ENCODE measurements at places on chromosomes 7 and 10.

DNA sequence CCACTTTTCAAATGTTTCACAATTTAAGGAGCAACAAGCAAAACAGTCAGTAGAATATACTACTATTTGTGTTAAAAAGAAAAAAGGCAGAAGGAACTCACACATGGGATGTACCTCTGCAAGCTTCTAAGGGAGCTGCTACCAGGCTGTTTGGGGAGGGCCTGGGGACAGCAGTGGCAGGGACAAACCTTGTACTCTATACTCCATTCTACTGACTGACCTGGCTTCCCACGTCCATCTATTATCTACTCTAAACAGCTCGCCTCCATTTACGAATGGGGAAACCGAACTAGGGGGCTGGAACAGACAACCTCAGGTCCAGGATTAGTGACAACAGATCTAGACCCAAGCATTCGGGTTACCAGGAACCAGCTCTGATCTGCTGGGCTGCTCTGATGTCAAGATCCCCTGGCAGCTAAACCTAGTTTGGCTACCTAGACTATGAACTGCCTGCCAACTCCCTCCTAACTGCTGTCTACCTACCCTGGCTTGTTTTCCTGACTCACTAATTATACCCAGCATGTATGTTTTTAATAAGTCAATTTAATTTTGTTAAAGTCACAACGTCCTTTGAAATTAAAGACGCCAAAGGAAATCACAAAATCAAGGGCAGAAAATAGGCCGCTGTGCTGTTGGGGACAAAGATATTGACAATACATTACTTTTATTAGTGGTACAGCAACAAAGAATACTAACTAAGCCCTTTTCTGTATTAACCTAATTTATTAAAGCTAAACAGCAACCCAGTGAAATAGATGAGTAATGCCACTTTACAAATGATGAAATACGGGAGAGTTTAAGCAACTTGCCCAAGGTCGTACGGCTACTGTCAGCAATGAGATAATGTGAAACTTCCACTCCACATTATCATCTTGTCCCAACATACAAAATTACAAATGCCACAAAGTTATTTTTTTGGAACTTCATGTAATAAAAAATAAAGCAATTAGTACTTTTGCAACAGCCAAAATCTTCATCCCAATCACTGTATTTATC is 5.3 kb downstream of the PSAP start:
- DNase-seq, result no peak

GRCh38 chr10:114623661-114624294 is 34.3 kb downstream of the ABLIM1 start:
- DNase-seq, result no peak

GRCh38 chr7:100163006-100163531 is 4.5 kb upstream of the TRAPPC14 start:
- no peak for DNase-seq

GRCh38 chr10:100509241-100509840 is 10.3 kb downstream of the SEC31B start:
- no peak for DNase-seq

DNA sequence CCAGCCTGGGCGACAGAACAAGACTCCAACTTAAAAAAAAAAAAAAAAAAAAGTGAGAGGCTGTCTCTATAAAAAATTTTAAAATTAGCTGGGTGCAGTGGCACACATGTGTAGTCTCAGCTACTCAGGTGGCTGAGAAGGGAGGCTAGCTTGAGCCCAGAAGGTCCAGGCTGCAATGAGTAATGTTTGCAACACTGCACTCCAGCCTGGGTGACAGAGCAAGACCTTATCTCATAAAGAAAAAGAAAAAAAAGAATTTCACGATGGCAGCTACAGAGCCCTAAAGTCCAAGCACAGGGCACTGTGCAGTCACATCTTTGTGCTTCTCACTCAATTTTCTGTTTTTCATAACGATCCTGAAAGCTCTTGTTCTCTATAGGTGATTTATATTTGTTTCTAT is 209.5 kb upstream of the KCTD7 start:
- DNase-seq, result peak; percentile 51

- peak; percentile 58 for DNase-seq
Observed at GRCh38 chr7:27709137-27710075, 30.6 kb upstream of the TAX1BP1 start.

DNA sequence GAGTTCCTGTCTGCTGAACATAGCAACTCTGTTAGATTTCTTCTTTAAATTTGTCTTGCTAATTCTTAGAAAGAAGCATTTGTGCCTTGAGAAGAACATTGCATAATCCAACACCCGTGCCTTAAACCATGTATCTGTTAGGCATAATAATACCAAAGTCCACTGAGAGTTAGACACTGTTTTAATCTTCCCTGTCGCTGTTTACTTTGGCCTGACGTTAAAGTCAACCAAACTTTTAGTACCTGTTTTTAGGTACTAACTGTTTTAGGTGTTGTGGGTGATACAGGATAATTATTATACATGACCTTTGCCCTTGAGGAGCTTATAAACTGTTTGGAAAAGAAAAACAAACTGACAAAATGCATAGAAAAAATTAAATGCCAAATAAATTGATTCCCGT is 43.6 kb downstream of the KLHDC10 start:
- no peak for DNase-seq

DNA sequence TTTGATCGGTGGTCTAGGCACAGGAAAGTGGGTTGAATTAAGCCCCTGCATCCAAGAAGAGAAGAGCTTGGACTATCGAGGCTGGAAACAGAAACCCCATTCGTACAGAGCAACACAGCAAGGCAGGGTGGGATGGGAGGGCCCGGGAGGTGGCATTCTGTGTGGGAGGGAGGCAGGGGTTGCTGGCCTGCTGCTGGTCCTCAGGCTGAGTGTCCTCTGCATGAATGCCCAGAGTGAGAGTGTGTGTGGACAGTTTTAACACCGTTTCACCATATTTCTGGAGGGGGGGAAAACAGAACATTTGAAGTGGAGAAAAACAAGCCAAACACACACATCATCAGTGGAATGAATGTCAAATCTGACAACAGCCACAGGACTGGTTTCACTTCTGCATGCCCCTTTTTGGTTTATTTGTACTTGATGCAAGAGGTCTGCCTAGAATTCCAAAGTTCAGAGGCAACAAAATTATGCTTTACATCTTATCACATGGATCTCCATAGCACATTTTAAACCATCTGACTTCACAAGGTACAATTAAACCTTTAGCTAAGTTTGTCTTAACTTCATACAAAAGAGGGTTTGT is 11.1 kb upstream of the ENO4 start:
- no peak for DNase-seq

DNA sequence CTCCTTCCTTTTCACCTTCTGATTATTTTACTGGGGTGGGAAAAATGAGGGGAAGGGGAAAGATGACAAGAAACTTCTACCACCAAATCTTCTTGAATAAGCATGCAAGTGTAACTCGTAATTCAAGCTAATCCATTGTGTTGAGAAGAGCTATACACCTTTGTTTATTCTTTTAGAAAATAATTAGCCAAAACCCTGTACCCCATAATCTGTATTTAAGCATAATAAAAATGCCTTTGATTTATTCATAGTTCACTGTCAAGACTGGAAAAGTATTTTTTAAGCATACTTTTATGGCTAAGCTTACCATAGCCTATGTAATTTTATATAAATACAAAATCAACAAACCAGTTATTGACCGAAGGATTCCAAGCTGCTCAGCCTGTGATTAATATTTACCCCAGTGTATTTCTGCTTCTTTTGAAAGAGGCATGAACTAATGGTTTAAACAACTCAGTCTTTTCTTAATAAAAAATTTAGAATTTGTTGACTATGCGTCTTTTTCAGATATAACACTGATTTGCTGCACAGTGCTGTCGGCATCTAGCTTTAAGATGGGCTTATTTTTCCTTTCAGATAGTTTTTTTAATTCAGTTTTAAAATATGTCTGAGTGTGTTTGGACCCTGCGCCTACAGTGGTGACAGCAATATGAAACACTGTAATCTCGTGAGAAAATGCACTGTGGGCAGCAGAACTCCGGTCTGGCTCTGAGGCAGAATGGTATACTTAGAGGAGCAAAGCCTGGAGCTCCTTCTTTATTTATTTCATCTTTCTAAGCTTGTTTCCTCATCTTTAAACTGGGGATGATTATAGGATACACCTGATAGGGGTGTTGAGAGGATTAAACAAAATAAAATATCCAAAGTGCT is 238.8 kb upstream of the LRGUK start:
- no peak for DNase-seq

GRCh38 chr7:22049766-22050500 is 104.2 kb upstream of the CDCA7L start:
- no peak for DNase-seq

DNA sequence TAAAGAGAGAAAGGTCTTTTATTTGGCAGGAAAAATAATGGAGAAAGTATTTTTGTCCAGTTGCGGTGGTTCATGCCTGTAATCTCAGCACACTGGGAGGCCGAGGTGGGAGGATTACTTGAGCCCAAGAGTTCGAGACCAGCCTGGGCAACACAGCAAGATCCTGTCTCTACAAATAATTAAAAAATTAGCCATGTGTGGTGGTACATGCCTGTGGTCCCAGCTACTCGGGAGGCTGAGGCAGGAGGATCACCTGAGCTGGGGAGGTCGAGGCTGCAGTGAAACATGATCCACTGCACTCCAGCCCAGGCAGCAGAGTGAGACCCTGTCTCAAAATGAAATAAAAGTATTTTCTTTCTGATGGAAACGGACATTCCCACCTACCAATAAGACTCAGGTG is 77.8 kb upstream of the MKRN1 start:
- DNase-seq, result no peak

GRCh38 chr10:68897336-68897741 is 3.8 kb upstream of the DDX50 start:
- peak; percentile 86 for DNase-seq

- no peak for DNase-seq
Observed at GRCh38 chr10:62382831-62383230, 8.7 kb downstream of the ZNF365 start.

DNA sequence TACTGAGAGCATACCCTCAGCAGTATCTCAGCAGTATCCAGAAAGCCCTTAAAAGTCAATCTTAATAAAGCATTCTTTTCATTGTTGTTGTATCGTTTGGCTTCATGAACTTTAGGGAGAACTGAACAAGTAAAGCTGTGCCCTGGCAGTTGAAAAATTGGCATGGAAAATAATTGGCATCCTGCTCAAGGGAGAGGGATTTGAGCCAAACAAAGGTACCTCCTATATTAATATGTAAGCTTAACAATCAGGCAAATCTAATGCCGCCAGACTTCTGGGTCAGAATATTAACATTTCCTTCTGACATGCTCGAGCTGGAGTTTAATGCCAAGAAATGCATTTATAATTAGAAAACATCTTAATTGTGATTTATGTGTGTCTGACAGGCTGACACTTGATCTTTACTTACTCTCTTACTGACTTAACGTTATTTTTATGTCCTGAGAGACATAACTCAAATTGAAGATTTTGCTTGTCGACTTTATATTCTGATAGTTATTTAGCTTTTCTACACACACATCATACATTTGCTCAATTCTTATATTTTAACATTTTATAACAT is 42.1 kb upstream of the PCDH15 start:
- DNase-seq, result no peak

DNA sequence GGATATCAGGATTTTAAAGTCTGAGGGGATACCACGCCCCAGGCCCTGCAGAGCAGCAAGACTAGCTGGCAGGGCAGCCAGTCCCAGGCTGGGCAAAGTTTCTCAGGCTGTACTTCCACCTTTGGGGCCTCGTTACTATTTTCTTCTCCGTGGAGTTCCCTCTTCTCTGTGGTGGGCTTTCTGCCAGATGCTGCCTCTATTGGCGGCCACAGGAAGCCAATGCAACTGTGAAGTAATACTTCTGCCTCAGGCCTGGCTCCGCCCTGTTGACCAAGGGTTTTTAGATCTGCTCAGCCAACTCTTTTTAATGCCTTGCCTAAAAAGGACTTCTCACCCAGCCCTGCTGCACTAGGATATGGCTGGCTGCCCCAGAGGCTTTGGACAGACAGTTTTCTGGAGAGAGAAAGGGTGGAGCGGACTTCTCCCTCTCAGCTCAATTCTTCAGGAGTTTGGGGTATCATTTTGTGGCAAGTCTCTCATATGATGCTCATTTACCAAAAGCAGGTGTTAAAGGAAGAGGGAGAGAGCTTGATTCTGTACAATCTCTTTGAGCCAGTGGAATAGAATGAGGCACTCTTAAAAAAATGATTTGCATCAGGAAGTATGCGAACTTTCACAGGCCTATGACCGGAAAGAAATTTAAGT is 67.4 kb downstream of the HHEX start:
- peak; percentile 96 for DNase-seq

- DNase-seq, result no peak
Observed at GRCh38 chr10:4249841-4250586, 465.0 kb upstream of the KLF6 start.

DNA sequence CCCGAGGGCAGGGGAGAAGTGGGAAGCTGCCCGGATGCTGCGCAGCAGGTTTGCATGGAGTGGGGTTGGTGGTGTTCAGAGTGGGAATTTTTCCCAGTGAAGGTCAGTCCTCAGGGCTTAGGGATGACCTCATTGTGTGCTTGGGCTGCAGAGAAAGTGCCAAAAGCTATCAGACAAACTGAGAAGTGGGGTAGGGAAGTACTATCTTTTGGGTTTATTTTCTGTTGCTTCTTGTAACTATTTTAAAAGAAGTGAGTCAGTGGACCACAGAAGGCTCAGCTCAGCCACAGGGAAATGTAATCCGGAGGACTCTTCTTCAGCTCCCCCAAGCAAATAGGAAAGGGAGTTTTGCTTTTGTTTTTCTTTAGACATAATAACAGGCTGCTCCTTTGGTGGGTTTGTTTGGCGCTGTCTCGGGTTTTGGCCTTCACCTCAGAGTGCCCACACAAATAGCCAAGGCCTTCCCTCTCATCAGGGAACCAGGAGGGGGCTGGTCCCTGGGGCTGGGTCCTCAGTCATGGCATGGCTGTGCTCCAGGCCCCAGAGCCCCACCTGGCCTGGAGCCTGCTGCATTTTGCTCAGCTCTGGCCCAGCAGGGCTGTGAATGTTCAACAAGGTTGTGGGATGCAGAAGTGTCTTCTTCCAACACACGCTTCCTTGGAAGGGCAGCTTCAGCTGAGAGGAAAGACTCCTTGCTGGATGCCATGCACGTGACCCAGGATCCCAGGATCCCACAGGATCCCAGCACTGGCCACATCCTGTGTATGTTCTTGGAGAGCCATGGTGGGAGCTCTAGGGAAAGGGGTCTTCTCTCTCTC is 5.4 kb upstream of the FAM170B start:
- no peak for DNase-seq

DNA sequence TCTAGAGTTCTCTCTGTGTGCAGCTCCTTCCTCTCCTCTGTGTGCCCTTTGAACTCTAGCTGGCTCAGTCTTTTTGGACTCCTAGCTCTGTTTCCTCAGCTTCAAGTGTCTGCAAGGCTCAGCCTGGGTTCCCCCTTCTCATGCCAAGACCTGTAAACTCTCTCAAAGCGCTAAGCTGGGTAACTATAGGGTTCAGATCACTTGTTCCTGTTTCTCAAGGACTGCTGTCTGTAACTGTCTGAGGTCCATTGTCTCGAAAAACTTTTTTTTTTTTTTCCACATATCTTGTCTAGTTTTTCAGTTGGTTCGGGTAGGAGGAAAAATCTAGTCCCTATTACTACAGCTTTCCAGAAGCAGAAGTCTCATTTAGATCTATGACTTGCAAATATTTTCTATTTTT is 46.6 kb upstream of the PPP1R17 start:
- no peak for DNase-seq

- DNase-seq, result no peak
Observed at GRCh38 chr7:17342756-17343155, 44.3 kb downstream of the AHR start.
